ENCODE measurements at places on chromosomes 5 and 9. TPM values are rescaled to one million over a fixed set of nuclear protein-coding genes. Genes with fewer than 3 reads are reported as not detected.
A peak's percentile ranks its signal among the peaks of the same experiment; 100 is the strongest.

GRCh38 chr5:43661102-43661501 is 58.1 kb downstream of the NNT start:
- DNase-seq: peak; percentile 30

DNA sequence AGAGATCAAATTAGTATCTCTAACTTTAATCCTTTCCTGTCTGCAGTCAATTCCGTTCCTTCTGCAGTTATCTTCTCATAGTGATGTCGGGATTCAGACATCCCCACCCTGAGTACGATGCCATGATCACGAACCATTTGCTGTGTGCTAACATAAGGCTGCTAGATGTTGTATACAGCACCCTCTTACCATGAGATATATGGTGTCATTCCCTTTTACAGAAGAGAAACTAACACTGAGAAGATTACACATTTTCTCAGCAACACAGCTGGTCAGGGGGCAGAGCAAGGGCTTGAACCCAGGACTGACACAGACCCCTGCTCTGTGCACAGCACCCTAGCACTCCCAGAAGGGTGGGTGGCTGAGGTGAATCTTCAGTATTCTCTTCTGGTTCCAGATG is 46.9 kb upstream of the HSD17B4 start:
- DNase-seq: no peak

SMIM33 gene
- total RNA-seq: not detected

DNA sequence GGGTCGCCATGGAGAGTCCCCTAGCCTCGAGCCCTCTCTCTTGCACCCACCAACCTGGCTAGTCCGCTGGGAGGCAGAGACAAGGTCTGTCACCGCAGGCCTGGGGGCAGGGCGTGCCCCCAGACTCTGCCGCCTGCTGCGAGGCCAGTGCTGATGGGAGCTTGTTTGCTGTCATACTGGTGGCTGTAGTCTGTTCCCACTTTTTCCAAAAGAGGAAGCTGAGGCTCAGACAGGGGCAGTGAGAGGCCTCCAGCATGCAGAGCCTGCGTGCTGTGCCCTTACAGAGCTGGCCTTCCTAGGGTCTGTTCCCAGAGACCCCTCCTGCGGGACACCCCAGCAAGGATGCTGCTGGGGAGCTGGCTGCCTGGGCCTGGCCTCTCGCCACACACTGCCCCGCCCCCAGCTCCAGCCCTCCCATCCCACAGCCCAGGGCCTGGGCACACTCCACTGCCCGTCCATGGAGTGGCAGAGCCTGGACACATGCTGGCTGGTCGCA is 21.0 kb upstream of the SUSD3 start:
- no peak for DNase-seq

- DNase-seq: no peak
These were observed 158.7 kb downstream of the DRD1 start for GRCh38 chr5:175285261-175285660.

CCL28 gene
- 0.46 TPM for total RNA-seq

- DNase-seq: no peak
These were observed 120.1 kb upstream of the ACO1 start for GRCh38 chr9:32264170-32264864.

DNA sequence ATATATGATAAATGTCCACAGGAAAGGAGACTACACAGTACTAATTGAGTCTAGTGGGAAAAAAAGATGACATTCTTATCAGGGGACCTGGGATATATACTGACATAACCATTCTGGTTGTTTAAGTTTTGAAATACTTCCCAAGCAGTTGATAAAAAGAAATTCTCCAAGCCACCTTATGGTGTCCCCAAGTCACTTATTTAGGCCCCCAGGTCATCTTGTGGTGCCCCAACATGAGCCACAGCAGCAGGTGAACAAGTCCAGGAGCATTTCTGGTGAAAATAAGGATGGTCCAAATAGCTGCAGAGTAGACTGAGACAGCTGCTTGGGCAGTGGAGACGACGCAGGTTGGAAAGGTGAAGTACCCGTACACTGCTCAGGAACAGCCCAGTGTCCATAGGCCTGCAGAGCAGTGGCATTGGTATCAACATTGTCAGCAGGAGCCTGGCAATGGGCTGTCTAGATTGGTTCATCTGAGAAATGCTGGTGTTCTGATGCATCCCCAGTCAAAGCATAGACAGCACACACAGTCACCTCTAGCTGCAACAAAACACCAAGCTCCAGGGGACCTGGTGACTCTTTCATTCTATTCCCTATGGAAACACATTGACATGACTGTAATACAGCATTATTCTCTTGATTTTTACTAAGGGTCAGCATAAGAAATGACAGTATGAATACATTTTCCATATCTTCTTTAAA is 430.6 kb downstream of the NR2F1-AS1 start:
- no peak for DNase-seq
